AG09319 (cell line): ENCODE measurements at places on chromosomes 6 and 20.

- peak; percentile 97 for DNase-seq
Measured at GRCh38 chr6:31620586-31621319, at the start of gene PRRC2A. PRRC2A (plus strand) TSS chr6:31620715; CDS start chr6:31622790, 2,075 bp downstream.

- DNase-seq = no peak
Measured at GRCh38 chr20:31484001-31484400, 8.9 kb downstream of the REM1 start.

- DNase-seq = no peak
Measured at GRCh38 chr6:42777126-42777822, 4.6 kb upstream of the BICRAL start.

- no peak for DNase-seq
Measured at GRCh38 chr6:161482517-161482858, 208.6 kb upstream of the AGPAT4 start.

DNA sequence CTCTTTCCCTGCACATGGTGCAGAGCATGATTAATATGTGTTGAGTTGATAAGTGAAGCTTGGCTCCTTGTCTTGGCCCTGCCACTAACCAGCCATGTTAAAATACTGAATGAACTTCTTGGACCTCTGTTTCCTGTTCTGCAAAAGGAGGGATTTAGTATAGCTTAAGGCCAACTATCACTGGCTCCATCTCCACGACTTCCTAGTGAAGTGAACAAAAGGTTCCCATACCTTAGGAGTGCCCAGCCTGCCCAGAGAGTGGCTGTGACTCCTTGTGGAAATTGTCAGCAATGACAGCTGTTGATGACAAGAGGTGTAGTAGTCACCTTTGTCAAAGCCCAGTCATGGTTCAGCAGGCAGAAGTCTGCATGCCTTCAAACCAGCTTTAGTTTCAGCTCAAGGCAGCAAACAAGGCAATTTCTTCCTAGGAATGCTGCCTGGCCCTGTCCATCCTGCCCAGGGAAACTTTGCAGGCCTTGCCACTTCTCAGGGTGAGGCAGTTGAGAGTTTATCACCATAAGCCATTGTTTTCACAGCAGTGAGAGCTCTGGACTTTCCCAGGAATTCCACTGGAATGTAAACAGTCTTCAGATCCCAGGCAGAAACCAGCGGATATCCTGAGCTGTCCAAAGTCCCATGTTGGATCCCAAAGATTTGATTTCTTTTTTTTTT, 169.7 kb upstream of the TNFAIP3 start:
- DNase-seq = no peak

DNA sequence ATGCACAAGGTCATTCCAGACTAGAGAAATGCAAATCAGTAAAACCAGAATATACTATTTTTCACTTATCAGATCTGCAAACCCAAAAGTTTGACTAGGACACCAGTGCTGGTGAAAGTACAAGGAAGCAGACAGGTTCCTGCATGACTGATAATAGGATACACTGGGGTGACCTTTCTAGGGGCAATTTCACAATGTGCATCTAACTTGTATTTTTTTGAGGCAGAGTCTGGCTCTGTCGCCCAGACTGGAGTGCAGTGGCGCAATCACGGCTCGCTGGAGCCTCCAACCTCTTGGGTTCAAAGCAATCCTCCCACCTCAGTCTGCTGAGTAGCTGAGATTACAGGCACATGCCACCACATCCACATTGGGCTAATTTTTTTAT, 11.4 kb downstream of the COMMD7 start:
- no peak for DNase-seq
